T-cell (primary cell): ENCODE measurements at places on chromosomes 5 and 9.

DNA sequence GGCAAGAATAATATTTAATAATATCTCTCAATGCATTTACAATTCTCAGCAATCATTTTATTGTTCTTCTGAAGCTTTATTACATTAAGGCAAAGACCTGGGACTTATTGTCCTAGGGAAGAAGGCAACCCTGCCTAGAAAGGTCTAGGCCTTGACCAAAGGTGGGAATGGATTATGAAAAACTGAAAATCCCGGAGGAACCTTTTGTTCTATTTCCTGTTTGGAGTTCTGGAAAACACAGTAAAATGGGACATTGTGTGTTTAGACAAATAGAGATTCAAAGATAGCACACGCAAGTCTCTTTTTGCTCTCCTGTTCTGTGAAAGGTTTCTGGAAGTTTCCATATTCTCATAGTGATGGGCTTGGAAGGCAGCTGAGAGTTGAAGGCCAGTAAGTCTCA is 31.1 kb downstream of the BAAT start:
- H3K4me3 ChIP-seq = no peak overlapping the region
- H3K27me3 ChIP-seq = no peaks in the 10 kb centered on the region
- DNase-seq = no peak
- no peaks in the 10 kb centered on the region for H3K36me3 ChIP-seq

GRCh38 chr9:36137392-36138004 is 965 bp downstream of the GLIPR2 start:
- peak overlapping the region; percentile 88 for H3K4me3 ChIP-seq
- H3K4me1 ChIP-seq = peaks cover 37% of the 10 kb centered on the region
- H3K36me3 ChIP-seq = no peaks in the 10 kb centered on the region
- no peak for DNase-seq
- peaks cover 5% of the 10 kb centered on the region for H3K27me3 ChIP-seq

DNA sequence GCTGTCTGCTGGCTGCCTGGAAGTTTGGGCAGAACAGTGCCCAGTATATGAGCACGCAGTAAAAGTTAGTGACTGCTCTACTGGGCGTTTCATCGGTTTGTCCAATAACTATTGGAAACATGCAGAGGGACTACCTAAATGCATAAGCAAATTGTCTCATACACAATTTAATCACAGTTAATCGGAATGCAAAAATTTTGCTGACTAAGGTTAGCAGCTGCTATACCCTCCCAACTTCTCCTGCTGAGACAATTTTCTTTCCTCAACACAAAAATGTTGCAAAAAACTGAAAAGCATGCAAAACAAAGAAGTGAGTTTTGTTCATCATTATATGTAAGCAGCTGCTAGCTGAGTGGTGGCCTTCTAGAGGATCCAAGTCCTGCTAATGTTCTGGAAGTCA is 327.5 kb downstream of the SEMA5A start:
- H3K4me3 ChIP-seq = no peak overlapping the region
- H3K36me3 ChIP-seq = no peaks in the 10 kb centered on the region
- no peaks in the 10 kb centered on the region for H3K27me3 ChIP-seq
- no peak for DNase-seq

DNA sequence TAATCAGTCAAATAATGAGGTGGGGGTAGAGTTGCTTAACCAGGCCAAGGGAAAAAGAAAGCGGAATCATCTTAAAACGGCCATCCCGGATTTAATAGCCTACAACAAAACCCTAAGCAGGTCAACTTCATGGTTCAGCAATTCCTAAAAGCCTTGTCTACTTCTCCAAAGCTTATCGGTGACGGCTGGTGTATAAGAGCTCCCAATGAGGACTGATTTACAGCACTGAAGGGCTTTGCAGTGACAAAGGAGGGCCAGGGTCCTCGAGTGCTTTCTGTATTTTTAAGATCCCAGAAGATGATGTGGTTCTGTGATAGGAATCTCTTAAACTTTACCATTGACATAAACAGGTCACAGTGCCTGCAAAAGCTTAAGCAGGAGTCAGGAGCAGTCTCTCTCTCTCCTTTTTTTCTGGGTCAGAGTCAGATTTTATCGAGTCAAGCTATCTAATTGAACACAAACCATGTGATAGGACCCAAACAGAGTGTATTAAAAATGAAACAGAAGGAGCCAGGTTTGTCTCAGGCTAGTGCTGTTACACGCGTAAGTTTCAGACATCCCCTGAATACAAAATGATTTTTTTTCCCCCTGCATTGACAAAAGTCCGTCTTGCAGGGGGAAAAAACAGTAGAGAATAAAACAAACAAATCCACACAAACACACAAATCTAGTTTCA is 663.6 kb upstream of the ZNF608 start:
- H3K27ac ChIP-seq = no peak overlapping the region

GRCh38 chr5:82728926-82729702 is 348.1 kb downstream of the TMEM167A start:
- no peak for DNase-seq
- no peaks in the 10 kb centered on the region for H3K27me3 ChIP-seq
- no peaks in the 10 kb centered on the region for H3K4me1 ChIP-seq
- no peaks in the 10 kb centered on the region for H3K36me3 ChIP-seq

- DNase-seq = no peak
- no peaks in the 10 kb centered on the region for H3K4me1 ChIP-seq
- H3K36me3 ChIP-seq = no peaks in the 10 kb centered on the region
- H3K27ac ChIP-seq = no peak overlapping the region
- H3K27me3 ChIP-seq = peaks cover 6% of the 10 kb centered on the region
Observed at GRCh38 chr5:54357408-54358058, 47.2 kb upstream of the ARL15 start.

GRCh38 chr5:11306365-11306764 is 545.3 kb upstream of the DAP start:
- H3K4me3 ChIP-seq = no peak overlapping the region
- DNase-seq = no peak
- no peaks in the 10 kb centered on the region for H3K36me3 ChIP-seq
- H3K27ac ChIP-seq = no peak overlapping the region

- H3K36me3 ChIP-seq = no peaks in the 10 kb centered on the region
- H3K27me3 ChIP-seq = peaks cover 4% of the 10 kb centered on the region
- H3K4me1 ChIP-seq = no peaks in the 10 kb centered on the region
Observed at GRCh38 chr5:59582746-59583145, 310.8 kb downstream of the PDE4D start.

GRCh38 chr5:84614906-84615305 is 230.2 kb upstream of the EDIL3 start:
- H3K4me1 ChIP-seq = no peaks in the 10 kb centered on the region
- no peak overlapping the region for H3K27ac ChIP-seq
- H3K4me3 ChIP-seq = no peak overlapping the region
- no peaks in the 10 kb centered on the region for H3K36me3 ChIP-seq
- H3K27me3 ChIP-seq = no peaks in the 10 kb centered on the region

DNA sequence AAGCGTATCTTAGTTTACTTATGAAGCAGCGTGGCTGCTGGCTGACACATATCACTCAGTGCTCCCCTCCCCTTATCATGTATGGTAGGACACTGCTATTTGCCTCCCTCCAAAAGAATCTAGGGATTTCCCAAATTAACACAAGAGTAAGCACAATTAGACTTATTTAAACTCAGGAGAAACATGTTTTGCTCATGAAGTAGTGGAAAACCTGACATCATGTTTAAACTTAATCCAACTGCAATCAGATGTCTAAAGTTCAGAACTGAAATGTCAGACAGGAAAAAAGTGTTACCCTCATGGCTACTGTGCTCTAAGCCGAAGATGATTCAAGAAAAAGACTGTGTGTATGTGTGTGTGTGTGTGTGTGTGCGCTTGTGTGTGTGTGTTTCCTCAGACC is 324.1 kb upstream of the TNC start:
- no peak overlapping the region for H3K4me3 ChIP-seq
- no peaks in the 10 kb centered on the region for H3K36me3 ChIP-seq
- no peaks in the 10 kb centered on the region for H3K4me1 ChIP-seq
- H3K27ac ChIP-seq = no peak overlapping the region

DNA sequence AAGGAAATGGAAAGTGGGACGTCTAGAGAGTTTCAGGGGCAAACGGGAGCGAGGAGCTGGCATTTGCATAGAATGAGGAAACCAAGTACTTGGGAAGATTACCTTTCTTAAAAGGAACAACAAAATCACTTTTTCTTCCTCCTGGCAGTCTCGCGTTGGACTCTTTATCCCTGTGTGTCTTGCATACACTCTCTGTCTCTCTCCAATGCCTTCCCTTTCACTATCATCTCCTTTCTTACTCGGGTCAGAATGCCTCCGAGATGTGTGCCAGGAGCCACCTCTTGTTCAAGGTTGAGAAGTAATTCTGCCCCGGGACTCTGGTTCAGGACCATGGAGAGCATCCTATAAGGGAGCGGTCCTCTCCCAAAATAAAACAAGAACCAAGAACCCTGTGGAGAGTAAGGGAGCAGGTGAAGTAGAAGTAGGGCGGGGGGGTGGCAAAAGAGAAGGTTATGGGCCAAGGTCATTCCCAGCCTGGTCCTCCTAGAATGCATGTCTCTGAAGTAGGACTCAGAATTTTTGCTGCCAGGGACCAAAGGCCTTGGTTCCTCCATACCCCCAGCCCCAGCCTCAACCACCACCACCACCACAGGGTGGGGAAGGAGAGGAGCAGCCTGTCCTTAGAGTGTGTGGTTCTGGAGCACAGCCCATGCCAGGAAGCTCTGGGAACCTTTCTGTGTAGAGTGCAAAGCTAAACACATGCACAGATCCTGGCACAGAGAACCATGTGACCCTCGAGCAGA is 72.1 kb upstream of the ARAP3 start:
- no peaks in the 10 kb centered on the region for H3K27me3 ChIP-seq
- no peak for DNase-seq
- no peak overlapping the region for H3K27ac ChIP-seq
- no peaks in the 10 kb centered on the region for H3K36me3 ChIP-seq
- H3K4me1 ChIP-seq = no peaks in the 10 kb centered on the region
- H3K4me3 ChIP-seq = no peak overlapping the region

DNA sequence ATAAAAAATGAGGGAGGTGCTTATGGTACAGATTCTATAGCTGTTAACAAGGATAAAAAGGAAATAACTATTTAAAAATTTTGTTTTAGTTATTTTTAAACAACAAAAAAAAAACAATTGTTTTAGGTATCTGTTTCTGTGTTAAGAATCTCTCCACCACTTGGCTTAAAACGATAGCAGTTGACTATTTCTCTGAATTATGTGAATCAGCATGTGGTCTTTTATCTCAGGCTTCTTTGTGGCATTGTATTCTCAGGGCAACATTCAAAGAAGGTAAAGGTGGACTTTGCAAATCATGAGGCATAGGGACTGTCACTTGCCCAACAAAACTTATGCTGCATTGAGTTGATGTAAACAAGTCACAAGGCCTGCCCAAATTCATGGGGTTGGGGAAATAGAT is 55.2 kb downstream of the ERBIN start:
- DNase-seq = no peak
- H3K36me3 ChIP-seq = peaks cover 3% of the 10 kb centered on the region
- no peak overlapping the region for H3K27ac ChIP-seq
- H3K27me3 ChIP-seq = no peaks in the 10 kb centered on the region
- H3K4me1 ChIP-seq = peaks cover 15% of the 10 kb centered on the region
- no peak overlapping the region for H3K4me3 ChIP-seq

DNA sequence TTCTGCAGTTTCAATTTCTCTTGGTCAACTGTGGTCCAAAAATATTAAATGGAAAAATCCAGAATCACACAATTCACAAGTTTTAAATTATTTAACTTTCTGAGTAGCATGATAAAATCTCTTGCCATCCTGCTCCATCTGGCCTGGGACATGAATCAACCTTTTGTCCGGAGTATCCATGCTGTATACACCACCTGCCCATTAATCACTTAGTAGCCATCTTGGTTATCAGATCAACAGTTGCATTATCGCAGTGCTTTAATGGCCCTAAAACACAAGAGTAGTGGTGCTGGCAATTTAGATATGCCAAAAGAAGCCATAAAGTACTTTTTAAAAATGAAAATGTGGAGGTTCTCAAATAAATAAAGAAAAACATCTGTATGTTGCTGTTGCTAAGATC is 25.3 kb downstream of the EFCAB9 start:
- H3K27ac ChIP-seq = no peak overlapping the region
- no peak overlapping the region for H3K4me3 ChIP-seq
- no peak for DNase-seq
- no peaks in the 10 kb centered on the region for H3K4me1 ChIP-seq
- H3K27me3 ChIP-seq = no peaks in the 10 kb centered on the region

GRCh38 chr9:86303316-86303975 is 21.1 kb upstream of the ISCA1 start:
- DNase-seq = peak; percentile 26
- H3K36me3 ChIP-seq = peaks cover 11% of the 10 kb centered on the region
- no peaks in the 10 kb centered on the region for H3K27me3 ChIP-seq
- H3K27ac ChIP-seq = no peak overlapping the region

GRCh38 chr5:95365302-95366095 is 25.7 kb upstream of the FAM81B start:
- no peak for DNase-seq
- H3K27me3 ChIP-seq = peaks cover 10% of the 10 kb centered on the region
- no peaks in the 10 kb centered on the region for H3K4me1 ChIP-seq

DNA sequence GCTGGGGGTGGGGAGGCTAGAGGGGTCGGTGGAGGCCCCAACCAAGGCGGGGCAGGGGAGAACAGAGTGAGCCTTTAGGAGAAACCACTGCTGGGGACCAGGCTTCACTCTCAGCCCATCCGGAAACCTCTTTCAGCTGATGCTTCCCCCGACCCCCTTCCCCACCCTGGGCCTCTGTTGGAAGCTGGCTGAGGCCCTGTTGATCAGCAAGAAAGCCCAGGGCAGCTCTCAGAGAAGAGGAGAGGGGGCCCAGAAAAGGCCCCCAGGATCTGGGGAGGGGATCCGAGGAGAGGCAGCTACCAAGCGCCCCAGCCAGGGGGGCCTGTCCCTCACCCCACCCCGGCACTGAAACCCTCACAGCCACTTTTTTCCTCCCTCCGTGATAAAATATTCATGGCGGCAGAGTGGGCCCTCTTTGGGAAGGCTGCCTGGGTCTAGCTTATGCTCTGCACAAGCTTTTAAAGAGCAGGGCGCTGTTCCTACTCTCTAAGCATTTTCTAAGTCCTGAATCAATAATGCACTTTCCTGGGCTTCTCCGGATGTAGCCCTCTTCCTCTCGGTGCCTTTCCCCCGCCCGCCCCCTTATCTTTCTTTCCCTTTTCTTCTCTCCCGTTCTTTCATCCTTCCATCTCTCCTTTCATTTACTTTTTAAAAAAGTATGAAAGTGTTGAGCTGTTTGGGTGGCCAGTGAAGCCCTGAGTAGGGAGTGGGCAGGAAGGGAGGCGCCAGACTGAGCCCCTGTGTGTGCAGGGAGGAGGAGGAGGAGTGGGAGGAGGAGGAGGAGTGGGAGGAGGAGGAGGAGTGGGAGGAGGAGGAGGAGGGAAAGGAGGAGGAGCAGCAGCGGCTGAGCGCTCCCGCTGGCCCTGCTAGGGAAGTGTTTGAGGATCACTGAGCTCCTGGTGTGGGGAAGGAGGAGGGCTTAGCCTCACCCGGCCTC is 23.5 kb downstream of the NTNG2 start:
- H3K4me3 ChIP-seq = no peak overlapping the region
- H3K27me3 ChIP-seq = no peaks in the 10 kb centered on the region
- no peaks in the 10 kb centered on the region for H3K36me3 ChIP-seq
- no peaks in the 10 kb centered on the region for H3K4me1 ChIP-seq
